ENCODE measurements at places on chromosomes 16 and 17.

- no peaks in the 10 kb centered on the region for H3K36me3 ChIP-seq
- H3K27me3 ChIP-seq, result no peaks in the 10 kb centered on the region
- H3K4me1 ChIP-seq, result peaks cover 6% of the 10 kb centered on the region
Measured at GRCh38 chr17:14015271-14015670, 54.0 kb upstream of the COX10 start.

DNA sequence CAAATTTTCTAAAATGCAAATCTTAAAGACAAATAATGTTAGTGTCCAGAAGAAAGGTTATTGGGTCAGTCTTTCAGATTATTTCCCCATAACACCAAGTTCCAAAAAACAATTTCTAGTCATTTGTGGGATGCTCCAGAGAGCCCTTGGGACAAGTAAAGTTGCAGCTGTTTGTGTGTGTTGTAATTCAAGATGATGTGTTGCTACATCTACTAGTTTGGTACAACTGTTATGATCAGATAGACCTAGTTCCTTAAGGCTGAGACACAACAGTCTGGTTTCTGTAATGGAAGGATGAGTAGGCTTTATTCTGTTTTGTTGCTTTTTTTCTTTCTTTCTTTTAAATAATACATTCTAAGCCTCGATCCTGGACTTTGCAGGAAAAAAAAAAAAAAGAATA, 41.9 kb downstream of the PIGL start:
- peaks cover 3% of the 10 kb centered on the region for H3K4me1 ChIP-seq
- peaks cover 7% of the 10 kb centered on the region for H3K36me3 ChIP-seq
- no peak for DNase-seq

DNA sequence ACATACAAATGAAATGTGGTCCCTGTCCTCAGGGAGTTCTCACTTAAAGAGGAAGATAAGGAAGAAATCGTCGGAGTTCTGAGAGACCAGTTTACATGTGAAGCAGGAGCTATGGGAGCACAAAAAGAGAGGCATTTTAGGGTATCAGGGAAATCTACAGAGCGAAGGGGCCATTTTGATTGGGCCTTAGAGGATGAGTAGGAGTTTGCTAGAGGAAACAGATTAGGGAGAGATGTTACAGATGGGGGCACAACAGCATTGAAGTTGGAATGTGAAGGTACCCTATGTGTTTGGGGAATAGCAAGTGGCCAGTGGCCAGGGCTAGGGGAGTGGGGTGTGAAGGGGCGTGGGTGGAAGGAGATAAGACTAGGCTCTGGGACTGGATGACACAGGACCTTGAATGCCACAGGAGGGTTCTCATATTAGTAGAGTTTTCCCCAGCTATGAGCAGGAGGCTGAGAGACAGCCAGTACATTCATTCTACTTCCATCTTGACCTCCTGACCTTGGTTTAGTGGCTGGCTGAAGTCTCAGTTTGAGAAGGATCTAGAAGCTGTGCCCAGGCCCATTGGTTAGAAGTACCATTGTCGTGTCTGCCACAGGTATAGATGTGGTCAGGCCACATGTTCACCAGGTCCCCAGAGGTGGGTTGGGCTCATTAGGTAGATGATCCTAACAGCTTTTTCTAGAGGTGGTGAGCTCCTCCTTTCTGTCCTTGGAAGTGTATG, 34.8 kb downstream of the CPNE2 start:
- no peak for DNase-seq
- H3K4me3 ChIP-seq, result no peak overlapping the region
- H3K36me3 ChIP-seq, result no peaks in the 10 kb centered on the region
- peak overlapping the region; percentile 47 for H3K27ac ChIP-seq
- no peaks in the 10 kb centered on the region for H3K27me3 ChIP-seq

DNA sequence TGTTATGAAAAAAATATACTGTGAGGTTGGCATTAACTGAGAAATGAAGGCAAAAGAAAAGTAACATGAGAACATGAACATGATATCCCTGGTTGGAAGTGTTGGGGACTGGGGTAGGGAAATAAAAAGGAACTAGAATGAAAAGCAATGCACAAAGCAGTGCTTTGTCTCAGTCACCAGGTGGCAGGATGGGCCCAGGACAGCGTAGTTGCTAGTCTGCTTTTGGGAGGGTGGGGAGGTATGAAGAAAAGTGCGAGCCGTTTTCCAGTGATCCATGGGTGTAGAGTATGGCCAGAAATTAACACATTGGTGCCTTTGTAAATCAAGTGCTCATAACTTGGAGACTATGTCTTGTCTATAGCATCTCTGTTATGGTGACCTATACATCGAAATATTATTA, 662.5 kb upstream of the SALL1 start:
- peaks cover 4% of the 10 kb centered on the region for H3K27me3 ChIP-seq
- H3K36me3 ChIP-seq, result no peaks in the 10 kb centered on the region
- H3K4me1 ChIP-seq, result no peaks in the 10 kb centered on the region
- no peak overlapping the region for H3K4me3 ChIP-seq

- H3K4me3 ChIP-seq, result no peak overlapping the region
- no peaks in the 10 kb centered on the region for H3K27me3 ChIP-seq
- peaks cover 1% of the 10 kb centered on the region for H3K4me1 ChIP-seq
- DNase-seq, result no peak
Measured at GRCh38 chr17:51298508-51299371, 38.4 kb downstream of the UTP18 start.

All from activated naive CD4-positive, alpha-beta T cell treated with anti-CD3 and anti-CD28 coated beads for 36 hours (primary cell).